ENCODE measurements at places on chromosomes 12 and 14.

DNA sequence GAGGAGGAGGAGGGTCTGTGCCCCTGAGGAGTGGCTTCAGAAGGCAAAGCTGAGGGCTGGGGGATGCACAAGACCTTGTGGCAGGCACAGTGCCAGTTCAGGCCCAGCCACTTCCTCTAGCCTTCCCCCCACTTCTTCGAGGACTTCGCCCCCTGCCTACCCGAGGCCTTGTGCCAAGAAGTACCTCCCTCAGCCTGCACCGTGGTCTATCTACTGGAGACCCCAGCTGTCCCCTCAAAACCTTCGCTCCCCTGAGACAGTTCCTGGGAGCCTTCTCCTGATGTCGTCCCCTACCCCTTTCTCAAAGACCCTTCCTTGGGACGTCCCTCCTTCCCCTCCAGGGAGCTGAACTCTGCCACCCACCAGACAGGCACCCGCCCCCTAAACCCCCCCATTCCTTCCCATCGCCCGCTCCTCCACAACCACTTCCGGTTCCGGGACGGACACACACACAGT lies 604 bp downstream of the ZNF384 start:
- no peak for DNase-seq

GRCh38 chr12:64099397-64099796 lies 122.7 kb downstream of the KICS2 start:
- no peak for DNase-seq

DNA sequence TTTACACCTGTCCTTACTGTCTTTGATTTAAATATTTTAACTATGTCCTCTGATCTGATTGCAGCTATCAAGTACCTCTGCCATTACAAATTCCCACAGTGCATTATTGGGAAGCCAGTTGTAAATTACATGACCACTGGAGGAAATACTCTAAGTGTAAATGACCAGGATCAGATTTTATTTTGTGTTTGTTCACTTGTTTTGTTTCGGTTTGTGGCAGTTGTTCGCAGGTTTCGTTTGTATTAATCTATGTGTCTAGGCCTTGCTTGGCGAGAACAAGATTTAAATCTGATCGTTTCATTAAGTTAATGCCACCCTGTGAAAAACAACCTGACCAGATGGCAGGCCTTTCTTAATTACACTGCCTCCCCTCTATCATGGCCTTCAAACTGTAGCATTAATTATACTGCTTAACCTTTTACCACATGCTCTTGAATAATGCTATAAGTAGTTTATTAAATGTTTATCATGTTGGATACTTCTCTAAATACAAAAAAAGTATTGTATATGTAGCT lies 990.1 kb downstream of the TMTC2 start:
- no peak for DNase-seq

- no peak for DNase-seq
These were observed 166.7 kb upstream of the E2F7 start for GRCh38 chr12:77232045-77232444.

DNA sequence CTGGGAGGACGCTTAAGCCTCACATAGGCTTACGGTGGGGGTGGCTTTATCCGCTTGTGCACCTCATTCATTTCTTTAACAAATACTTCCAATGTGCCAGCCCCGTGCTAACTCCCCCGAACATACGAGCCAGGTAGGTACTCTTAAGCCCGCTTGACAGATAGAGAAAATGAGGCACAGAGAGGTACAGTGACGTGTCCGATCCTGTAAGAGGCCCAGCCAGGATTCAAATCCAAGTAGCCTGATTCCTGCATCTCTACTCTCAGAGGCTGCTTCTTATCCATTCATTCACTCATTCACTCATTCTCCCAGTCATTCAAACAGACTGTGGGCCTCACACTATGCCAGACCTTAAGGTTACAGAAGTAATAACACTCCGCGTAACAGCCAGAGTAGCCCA lies 477 bp downstream of the OAS3 start:
- DNase-seq: no peak

DNA sequence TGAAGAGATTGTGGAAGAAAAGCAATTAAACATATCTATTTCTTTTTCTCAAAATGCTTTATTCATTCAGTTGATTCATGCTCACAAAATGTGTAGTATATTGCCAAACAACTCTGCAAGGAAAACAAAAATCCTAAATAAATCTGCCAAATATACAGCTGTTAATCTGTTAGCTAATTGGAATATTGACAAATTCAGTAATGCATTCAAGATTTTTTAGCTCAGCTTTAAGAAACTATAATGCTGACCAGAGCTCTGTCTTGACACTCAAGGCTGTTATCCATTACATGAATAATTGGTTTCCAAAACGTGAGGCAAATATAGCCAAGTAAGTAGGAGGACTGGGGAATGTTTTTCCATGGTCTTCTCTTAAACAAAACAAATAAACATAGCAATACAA lies 146.8 kb downstream of the TMTC2 start:
- DNase-seq: no peak

DNA sequence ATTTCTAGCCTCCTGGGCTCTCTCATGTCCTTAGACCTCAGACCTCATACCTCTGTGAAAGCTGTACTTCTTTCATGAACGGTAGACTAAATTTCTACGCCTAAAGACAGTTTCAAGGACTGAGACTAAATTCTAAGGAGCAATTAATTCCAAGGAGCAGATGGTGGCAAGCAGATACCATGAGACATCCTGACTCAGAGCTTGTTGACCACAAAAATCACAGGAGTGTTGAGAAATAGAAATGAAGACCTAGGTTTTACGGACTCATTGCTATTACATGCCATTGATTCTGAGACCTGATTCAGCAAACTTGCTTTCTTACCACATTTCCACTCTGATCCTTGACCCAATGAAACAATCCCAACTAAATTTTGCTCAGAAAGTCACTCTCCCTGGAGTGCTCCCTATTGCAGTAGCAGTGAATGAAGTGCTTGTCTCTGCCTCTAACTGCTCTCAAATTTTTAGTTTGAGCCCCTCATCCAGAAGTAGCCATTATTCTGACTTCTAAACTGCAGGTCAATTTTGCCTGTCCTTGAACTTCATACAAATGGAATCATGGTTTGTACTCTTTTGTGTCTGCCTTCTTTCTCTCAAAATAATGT lies 52.0 kb downstream of the PEX5 start:
- DNase-seq: no peak

DNA sequence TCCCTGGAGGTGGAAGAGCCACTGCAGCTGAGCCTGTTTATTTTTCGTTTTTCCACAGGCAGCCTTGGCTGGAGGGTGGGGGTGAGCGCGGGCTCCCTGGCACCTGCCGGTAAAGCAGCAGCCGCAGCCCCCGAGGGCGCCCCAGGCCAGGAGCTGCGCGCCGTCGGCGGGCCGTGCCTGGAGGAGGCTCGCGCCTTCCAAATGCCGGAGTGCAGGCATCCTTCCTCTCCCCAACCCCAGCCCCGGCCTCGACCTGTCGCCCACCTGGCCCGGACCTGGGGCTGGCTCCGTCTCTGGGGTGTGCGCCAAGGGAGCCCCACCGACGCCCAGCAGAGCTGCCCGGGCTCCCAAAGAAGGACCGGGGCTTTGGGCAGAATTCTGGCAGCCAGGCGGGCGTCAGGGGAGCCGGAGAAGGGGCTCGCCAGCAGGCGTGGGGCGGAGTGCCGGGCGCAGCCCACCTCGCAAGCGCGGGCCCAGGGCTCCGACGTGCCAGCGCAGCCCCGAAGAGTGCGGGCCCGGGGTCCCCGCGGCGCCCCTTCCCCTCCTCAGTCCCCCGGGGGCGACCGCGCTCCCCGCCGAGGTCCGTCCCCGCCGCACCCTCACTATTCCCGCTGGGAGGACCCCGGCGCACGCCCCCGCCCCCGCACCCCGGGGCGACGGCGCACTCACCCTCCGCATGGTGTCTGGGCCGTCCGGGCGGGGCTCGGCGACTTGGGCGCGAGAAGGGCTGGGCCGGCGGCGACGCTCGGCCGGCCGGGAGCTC lies 130.3 kb downstream of the NDUFA12 start:
- no peak for DNase-seq

DNA sequence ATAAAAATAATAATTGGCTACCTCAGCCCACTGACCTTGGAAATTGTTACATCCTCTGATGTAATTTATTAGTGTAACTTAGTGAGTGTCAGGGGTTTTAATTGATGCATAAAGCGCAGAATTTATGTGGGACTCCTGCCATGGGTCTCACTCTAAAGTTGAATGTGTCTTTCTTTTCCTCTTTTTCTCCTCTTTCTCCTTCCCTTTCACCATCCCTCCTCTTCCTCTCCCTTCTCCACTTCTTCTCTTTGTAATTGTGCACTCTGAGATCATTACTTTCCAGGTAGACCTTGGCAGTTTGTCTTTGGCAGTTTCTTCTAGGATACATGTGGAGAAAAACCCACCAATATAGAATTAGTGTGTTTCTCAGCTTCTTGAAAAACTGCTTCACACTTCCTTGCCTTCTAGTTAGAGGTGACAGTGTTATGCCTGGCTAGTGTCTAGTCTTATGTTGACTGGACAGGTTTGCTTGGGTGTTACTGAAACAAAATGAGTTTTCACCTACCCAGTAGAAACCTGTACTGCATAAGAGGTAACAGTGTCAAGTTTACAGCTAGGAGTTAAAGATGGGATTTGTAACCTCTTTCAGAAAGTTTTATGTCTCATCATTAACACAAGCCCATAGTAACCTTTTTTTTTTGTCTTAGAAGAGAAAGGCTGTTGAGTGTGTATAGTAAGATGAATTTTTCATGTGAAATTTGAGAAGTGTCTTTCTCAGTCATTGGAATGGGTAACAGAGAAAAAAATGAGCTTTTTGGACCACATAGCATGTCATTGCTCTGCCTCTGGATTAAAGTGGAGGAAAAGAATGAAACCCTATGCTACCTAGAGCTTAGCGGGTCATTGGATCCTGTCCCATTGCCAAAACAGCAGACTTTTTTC lies 18.6 kb downstream of the PELI2 start:
- DNase-seq: no peak

- no peak for DNase-seq
These were observed 29.4 kb downstream of the CORO1C start for GRCh38 chr12:108701779-108702441.

- DNase-seq: peak; percentile 76
These were observed 584 bp downstream of the VRK1 start for GRCh38 chr14:96797582-96798349.

- no peak for DNase-seq
These were observed 1.1 kb upstream of the SENP1 start for GRCh38 chr12:48106681-48107613.

GRCh38 chr12:111287125-111287900 lies 81.6 kb downstream of the PHETA1 start:
- DNase-seq: no peak

DNA sequence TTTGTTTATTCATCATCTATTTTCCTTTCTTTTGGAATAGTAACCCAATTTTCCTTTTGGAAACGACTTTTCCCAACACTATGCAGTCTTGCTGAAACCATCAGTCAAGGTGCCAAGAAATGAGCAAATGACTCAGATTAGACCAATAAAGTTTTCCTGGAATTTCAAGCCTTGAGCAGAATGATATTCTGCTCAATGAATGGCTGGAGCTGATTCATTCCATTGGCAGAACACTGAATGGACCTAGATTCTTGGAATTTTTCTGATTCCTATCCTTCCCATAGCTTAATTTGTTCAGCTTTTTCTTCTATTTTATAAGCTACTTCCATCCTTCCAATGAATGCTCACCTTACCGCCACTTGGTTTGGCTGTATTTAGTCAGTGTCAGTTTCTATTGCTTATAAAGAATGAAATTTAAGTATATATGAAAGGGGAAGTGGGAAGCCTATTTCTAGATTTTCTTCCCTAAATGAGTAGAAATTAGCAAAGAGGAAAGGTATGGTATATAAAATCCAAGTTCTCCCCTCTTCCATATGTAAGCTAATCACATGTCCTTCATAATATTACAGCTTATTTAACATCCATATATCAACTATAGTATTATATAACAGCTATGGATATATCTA lies 89.0 kb downstream of the C14orf39 start:
- no peak for DNase-seq

DNA sequence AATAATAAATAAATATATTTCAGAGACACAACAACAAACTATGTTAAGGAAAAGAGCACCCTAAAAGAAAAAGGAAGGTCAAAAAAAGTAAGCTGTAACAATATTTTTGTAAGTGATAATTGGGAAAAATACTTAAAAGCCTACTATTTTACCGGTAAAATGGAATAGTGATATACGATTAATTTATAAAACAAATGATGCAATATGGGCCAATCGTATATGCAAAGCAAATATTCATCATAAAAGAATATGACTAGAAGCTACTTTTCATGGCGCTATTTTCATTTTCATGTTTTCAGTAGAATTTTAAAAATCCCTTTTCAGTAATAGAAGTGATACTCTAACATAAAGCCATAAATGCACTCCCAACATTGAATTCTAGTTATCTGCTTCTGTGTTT lies 131.0 kb upstream of the AMIGO2 start:
- DNase-seq: no peak

DNA sequence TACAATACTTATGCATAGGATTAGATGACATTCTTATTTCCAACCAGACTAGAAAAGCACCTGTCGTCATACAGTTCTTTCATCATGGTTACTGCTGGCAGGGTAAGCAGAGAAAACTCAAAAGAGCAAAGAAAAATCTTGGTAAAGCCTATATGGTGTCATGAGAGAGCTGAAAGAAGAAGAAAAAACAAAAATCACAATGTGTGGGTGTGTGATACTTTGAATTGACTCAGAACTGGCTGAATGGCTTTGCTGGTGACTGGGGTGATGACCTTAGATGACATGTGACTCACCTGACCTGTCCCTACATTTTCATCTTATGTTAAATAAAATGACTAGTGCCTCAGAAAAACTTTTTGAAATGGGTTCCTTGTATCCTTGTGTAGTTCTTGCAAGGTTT lies 278.1 kb upstream of the LMO3 start:
- DNase-seq: no peak

DNA sequence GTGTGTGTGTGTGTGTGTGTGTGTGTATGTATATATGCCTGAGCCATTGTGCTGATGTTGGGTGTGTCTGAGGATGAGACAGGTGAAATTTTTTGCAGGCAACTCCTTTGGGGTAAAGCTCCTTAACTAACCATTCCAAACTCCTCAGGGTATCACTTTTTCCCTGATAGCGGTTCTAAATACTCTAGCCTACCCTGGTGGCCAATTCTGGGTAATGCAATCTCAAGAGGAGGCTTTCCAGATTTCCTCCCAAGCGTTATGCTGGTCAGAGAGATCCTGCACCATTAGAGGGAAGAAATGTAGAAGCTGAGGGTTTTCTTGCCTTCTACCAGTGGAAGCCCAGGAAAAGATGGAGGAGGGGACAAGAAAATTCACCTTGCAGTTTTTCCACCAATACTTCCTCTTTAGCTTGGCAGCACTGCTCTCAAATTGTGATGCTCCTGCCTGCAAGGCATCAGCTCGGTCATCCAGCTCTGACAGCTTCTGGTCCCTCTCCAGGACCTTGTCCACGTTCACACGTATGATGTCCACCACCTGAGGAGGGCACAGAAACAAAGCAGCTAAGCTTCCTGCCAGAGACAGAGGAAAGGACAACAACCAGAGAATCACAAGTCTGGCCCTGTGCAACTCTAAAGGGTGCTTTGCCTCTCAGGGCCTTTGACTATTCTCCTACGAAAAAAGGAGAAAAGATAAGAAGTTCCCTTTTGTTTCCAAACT lies 4.9 kb downstream of the VAMP1 start:
- peak; percentile 33 for DNase-seq

Measured in posterior cingulate gyrus (tissue), 11 donors.